ENCODE measurements at places on chromosomes 1 and 21.

DNA sequence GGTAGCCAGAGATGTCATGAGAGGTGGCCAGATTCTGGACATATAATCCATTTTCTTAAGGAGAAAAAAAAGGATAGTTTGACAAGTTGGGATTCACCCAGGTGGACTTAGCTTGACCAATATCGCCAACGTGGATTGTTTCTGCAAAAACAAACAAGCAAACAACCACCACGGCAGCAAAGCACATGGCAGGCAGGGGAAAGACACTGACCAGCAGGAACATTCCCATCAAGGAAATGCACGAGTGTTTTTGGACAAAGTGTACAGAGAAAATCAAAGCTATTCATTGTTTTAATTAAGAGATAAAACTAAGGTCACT, 9.1 kb upstream of the PLA2G2C start:
- DNase-seq, result no peak

- DNase-seq, result no peak
Observed at GRCh38 chr1:70288166-70288565, 66.4 kb downstream of the ANKRD13C start.

- no peak for DNase-seq
Observed at GRCh38 chr1:47179988-47180563, 9.8 kb downstream of the PDZK1IP1 start.

DNA sequence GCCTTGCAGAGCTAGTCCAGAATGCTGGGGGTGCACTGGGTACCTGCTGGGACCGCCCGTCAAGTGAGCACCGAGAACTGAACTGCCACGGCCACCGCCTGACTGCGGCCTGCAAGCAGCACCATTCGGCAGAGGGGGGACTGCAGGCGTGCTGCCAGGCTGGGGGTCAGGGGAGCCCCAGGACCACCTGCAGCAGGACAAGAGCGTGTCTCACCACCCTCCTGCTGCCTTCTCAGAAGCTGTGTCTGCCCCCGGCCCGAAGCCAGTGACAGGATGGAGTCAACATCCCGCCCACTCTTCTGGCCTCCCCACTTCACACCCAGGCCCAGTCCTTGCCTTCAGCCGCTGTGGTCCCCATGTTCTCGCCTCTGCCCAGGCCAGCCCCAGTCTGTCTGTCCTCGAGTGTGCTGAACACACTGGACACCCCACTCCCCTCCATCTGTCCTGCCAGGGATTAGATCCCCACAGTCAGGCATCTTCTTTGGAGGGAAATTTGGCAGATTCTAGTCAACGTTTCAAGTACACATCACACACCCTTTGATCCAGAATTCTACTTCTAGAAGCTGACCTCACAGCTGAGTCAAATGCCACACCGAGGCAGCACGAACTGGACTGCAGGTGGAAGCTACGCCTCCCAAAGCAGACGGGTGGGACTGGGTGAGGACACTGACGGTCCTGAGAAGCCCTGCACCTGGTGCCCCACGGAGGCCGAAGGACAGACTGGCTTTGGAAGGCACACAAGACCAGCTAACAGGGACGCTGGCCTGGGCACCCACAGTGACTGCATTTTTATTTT, 26.0 kb downstream of the PTTG1IP start:
- DNase-seq, result no peak

DNA sequence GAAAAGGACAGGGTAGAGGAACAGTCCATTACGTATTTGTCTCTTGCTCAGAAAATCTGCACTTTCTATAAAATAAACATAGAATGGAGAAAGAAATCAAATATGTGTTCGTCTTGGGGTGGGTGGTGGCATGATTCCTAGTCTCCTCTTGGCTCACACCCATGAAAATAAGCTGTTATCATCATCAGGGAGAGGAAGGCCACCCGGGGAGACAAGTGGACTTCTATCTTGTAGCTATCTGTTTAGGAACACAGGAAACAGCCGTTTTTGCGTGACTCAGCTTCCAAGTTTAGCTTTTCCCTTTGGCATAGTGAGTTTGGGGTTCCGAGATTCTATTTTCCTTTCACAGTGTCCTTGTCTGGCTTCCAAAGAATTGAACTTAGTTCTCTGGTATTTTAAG, 622.3 kb downstream of the PTPRU start:
- no peak for DNase-seq

DNA sequence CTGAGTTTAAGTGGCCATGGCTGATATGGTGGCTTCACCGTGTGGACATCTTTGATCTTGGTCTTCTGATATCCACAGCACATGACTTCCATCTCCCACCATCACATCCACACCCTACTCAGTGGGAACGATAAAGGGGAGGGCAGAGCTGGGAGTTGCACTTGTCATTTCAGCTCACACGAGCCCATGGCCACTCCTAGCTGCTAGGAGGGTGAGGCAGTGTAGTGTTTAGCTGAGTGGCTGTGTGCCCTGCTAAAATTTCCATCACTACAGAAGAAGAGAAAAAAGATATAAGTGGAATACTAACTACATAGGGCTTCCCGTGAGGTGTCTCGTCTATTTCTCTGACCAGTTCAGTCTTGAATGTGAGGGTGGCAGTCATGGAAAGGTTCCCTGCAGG, 123.3 kb upstream of the EDN2 start:
- DNase-seq, result no peak

- DNase-seq, result peak; percentile 50
Observed at GRCh38 chr1:84689514-84690396, 506 bp downstream of the SSX2IP start.

DNA sequence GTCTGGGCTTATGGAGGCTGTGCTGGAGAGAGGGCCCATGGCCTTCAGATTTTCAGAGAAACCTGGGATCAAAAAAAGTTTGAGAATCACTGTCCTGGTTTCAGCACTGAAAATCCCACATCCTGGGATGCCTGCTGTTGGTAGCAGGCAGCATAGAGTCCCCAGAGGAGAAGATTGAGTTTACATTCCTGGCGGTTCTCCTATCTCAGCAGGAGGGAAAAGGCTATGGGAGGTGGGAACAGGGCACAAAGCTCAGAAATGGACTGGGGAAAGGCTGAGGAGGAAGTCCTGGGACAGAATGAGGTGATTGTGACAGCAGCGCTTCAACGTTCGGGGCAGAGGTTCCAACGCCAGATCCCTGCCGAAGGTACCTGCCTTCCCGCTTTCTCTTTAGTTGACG, 103.4 kb downstream of the ETS2 start:
- no peak for DNase-seq

DNA sequence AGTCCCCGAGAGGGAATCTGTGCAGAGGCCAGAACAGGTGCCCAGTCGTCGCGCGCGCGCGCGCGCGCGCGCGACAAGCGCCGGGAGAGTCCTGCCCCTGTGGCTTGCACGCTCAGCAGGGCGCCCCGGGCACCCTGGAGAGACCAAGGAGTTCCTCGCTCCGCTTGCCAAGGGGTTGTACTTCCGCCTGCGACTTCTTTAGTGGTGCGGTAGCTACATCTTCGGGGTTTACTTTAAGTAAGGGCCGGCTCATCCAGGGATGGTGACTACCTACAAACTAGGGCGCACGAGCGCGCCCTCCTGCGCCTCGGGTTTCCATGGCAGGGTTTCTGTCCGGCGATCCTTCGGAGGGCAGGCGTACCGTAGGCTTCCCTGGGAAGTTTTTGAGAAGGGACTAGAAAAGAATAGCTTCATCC, 1.4 kb downstream of the LHX4 start:
- no peak for DNase-seq

- no peak for DNase-seq
Observed at GRCh38 chr1:42981871-42982270, 23.2 kb upstream of the SLC2A1 start.

DNA sequence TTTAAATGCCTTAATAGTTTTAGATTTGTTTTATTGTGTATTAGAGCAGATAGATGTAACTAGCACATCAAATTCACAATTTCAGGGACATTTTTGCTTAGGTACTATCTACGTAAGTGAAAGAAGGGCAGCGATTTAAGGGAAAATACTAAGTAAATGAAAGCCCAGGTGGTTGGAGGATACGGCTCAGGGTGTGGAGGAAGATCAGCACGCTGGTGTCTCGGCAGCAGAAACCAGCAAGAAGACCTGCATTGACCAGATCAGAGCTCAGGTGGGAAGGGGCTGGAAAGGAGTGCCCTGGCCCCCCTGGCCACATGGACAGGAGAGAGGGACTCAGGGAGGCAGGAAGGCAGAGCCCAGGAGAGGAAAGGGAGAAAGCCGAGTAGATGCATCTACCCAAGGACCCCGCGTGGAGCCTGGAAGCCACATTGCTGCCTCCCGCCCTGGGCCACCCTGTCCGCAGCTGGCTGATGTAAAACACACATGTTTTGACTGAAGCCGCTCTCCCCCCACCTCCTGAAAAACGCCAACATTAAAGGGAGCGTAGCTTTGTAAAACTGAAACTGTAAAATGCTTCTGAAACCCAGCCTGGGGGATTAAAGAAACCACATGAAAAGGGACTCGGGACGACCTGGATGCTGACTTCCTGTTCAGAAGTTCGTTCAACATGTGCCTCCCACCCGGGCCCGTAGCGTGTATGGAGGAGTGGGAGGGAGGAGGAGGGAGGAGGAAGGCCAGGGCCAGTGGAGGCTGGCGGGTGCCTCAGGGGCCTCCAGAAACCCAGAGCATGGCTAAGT, 72.6 kb upstream of the TARDBP start:
- DNase-seq, result no peak

DNA sequence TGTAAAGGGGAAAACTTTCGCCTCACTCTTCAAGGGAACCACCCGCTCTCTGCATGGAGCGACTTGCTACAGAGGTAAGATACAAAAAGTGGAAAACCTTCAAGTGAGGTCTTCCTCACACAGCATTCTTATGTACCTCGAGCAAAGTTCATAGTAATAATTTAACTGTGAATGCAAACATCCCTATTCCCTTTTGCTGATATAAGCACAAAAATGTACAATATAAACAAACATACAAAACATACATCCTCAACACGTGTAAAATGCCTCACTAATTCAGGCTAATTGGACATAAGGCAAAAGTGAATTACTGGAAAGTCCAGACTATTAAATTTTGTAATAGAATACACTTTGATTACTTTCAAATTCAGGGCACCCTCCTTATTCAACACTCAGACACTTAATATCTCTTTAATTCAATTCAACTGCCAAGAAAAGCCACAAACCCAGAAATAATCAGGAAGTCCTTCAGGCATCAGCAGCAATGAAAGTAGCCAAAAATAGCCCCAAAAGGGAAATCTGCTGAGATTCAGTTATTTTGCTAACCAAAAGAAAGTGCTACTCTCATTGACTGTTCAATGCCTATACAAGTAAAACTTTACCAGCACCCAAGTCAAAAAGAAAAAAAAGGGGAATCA, 15.2 kb upstream of the LMX1A start:
- no peak for DNase-seq

Measured in left ventricle myocardium inferior (tissue), 1 donor.